ENCODE measurements at places on chromosomes 6 and 20.

DNA sequence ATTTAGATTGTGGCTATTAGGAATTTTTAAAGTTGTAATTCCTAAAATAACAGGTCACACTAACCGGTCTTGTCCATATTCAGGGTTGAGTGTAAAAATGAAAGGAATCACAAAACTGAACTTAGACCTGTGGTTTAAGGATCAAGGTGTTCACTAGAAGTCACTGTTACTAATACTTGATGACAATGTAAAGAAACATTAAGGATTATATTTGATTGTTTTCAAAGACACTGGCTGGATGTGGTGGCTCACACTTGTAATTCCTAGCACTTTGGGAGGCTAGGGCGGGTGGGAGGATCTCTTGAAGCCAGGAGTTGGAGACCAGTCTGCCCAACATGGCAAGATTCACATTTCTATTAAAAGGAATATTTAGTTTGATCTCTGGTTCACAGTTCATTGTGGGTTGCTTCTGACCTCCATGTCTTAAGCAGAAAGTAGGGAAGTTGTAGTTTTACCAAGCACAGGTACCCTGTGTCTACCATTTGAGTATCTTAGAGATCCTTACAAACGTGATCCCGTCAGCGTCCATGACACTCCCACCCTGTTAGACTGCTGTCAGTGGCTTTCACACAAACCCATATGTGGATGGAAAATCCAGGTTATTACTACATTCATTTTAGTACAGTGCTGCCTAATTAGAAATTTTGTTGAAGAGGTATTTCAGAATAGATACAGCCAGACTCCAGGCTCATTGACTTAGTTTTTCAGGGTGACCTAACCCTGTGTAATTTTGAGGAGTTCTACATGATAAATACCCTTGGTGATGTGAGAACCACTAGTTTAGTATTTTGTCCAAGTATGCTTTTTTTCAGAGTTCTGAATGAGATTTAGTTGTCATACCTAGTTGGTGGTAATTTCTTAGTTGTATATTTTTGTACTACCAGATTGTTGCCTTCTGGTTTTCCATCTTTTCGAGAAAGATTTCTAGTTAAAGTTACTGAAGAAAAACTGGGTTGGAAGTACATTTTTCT lies 10.2 kb downstream of the SRSF3 start:
- DNase-seq, result no peak

DNA sequence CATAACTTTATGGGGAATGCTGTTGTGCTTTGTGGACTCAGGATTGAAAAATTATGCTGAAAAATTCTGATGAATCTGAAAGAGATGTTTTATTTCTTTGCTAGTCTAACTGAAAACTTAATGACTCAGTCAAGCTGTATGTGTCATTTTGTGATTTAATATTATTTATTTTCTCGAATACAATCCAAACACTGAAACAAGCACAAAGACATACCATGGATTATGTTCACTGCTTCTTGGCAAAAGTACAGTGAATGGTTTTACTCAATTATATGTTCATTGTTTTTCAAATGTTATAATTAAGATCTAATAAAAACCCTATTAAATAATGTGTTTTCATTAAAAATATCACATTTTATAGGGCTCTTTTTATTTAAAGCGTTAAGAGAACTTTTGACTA lies 330.6 kb upstream of the EPHA7 start:
- DNase-seq, result no peak

- no peak for DNase-seq
Measured at GRCh38 chr20:57761413-57761734, 51.6 kb upstream of the PMEPA1 start.

- no peak for DNase-seq
Measured at GRCh38 chr6:22784601-22785410, 215.4 kb downstream of the HDGFL1 start.

GRCh38 chr6:22418714-22419113 lies 121.9 kb upstream of the PRL start:
- no peak for DNase-seq

DNA sequence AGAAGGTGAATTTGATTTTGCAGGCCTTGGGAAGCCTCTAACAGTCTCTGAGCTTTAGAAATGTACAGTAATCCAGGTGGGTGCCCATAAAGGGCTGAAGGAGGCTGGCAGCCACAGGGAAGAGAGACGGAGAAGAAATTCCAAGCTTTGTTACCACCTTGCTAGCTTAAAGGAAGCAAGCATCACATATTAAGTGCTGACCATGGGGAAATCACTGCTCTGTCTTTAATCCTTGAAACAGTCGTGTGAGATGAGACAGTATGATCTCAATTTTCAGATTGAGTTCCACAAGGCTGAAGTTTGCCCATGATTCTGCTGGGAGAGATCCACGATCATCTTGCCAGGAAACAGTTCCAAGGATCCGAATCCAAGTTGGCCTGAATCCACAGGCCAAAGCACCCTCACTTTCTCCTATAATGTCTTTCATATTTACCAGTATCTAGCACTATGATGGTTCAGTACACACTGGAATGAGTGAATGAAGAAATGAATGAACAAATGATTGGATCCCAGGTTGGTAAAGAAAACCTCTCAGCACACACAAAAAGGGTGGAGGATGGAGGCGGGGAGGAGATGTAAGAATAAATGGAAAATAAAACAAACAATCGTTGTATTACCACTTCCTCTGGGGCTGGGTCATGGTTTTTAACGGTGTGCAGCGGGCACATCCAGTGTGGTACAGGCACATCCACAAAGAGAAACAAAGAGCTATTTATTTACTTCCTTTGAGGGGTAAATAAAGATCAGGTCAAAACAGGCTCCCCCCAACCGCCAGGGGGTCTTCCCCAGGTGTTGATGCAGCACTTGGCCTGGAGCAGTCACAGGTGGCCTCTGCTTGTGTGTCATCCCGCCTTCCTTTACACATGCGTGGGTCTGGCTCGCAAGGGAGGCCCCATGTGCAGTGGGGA lies 28.2 kb upstream of the TAF8 start:
- no peak for DNase-seq

- DNase-seq, result no peak
Measured at GRCh38 chr20:34925981-34926380, 29.6 kb downstream of the GSS start.

DNA sequence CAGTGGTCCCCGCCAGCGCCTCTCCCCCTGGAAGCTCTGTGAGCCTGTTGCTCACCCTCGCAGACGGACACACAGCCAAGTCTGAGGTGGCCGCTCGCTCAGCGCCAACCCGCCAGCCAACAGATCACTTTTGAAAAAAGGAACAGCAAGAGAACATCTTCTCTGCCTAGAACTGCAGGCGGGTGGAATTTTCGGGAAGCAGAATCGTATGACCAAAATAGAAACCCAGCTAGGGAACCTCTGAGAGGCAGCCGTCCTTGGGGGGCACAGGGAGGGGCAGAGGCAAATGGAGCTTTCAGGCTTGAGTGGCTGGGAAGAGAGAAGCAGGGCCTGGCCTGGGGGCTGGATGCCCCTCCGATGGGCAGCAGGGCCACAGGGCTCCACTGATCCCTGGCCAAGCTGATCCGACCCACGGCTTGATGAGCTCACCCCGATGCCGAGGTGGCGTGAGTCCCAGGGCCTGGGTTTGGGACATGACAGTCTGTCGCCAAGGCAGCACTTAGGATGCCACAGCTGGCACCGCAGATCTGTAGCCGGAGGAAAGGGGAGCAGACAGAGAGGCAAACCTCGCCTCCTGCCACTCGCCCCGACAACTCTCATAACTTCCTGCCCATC lies 9.8 kb downstream of the NFATC2 start:
- DNase-seq, result no peak

DNA sequence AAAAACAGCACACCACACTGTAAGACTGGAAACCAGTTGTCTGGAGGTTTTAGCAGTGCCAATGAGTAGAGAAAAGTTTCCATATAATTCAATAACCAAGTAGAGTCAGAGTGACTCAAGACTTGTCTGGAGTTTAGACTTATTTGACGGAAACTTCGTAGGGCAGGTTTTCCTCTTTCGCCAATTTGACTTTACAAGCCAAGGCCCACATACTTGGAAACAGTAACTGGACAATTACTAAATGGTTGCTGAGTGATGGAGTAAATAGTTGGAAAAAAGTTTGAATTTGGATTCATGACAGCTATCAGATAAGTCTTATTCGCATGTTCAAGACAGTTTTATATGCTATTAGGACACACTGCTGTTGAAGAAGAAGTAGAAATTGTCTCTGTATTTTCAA lies 48.1 kb upstream of the CTAGE9 start:
- DNase-seq, result no peak

- DNase-seq, result no peak
Measured at GRCh38 chr6:25192590-25193459, 86.3 kb upstream of the CARMIL1 start.

DNA sequence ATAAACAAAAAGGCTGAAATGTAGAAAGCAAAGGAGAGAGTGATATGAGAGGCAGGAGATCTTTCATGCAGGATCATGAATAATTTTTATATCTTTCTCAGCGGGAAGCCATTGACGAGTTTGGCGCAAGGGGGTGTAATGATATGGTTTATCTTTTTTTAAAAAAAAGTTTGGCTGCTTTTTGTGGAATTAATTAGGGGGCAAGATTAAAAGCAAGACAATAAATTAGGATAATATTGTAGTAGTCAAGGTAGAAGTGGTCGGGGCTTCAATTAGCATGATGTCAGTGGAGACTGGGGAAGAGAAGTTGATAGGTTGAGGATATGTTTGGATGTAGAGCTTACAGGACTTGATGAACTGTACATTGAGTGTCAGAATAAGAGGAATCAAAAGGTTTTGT lies 4.0 kb downstream of the SENP6 start:
- no peak for DNase-seq

- no peak for DNase-seq
Measured at GRCh38 chr6:23266536-23266935, 697.2 kb downstream of the HDGFL1 start.

GRCh38 chr6:106002005-106002404 lies 84.1 kb upstream of the PRDM1 start:
- DNase-seq, result no peak

DNA sequence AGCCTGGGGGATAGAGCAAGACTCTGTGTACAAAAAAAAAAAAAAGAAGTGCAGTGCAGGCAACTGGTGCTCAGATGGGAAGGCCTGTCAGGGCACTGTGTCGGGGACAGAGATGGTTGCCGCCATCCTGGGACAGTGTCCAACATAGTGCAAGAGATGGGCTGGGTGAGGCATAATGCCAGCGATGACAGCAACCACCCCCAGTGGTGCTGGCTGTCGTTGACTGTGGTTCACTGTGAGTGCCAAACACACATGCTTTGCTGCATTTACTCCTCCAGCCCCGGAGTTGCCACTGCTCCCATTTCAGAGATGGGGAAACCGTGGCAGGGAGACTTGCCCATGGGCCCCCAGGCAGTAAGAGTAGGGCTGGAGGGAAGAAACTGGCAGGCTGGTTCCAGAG lies 5.2 kb upstream of the C20orf203 start:
- no peak for DNase-seq
